ENCODE measurements at places on chromosomes 7 and 10.
A peak's percentile ranks its signal among the peaks of the same experiment; 100 is the strongest.

DNA sequence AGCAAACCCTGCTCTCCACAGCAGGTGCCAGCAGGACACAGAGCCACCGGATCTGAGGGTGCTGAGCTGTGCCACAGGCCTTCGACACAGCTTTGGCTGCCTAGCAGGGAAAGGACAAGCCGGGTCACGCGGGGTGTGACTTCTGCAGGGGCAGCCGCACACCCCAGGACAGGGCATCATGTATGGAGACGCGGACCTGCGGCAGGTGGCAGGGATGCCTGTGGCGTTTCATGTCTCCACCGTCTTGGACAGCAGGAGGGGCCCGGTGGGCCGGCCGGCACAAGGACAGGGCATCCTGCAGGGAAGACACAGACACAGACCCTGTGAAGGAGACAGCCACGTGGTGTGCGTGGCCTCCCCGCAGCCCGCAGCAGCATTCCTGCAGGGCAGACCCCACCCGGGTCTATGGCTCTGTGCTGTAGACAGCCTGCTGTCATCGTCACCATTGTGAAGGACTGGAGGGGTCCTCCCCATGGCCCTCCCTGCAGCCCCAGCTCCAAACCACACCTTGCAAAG, 109.2 kb downstream of the PDGFA start:
- no peak for DNase-seq

DNA sequence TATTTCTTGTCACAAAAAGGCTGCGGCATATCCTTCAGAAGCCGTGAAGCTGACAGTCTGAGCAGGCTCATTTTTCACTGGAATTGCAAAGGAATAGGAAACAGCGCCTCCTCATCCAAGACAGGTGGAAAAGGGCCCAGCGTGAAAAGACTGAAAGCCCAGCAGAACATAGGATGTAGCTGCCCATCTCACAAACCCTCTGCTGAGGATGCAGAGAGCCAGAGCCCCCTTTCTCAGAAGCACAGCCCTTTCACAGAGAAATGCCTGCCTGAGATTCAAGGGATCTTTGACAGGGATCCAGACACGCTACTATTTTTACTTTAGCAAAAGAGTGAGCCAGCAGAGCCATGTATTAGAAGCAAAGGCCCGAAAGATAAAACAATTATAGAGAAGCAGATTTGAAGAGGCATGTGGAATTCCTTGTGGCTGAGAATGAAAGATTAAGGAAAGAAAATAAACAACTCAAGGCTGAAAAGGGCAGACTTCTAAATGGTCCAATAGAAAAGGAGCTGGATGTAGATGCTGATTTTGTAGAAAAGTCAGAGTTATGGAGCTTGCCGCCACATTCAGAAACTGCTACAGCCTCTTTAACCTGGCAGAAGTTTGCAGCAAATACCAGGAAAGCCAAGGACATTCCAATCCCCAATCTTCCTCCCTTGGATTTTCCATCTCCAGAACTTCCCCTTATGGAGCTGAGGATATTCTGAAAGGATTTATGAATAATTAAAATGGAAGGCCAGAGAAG, 36.9 kb downstream of the GDI2 start:
- DNase-seq, result no peak

DNA sequence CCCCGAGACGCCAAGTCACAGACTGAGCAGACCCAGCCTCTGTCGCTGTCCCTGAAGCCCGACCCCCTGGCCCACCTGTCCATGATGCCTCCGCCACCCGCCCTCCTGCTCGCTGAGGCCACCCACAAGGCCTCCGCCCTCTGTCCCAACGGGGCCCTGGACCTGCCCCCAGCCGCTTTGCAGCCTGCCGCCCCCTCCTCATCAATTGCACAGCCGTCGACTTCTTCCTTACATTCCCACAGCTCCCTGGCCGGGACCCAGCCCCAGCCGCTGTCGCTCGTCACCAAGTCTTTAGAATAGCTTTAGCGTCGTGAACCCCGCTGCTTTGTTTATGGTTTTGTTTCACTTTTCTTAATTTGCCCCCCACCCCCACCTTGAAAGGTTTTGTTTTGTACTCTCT, 215.6 kb downstream of the TCF7L2 start:
- DNase-seq, result no peak

GRCh38 chr10:79359816-79360498, 12.7 kb downstream of the PPIF start:
- DNase-seq, result no peak

GRCh38 chr10:33041783-33042437, 83.9 kb upstream of the ITGB1 start:
- no peak for DNase-seq

DNA sequence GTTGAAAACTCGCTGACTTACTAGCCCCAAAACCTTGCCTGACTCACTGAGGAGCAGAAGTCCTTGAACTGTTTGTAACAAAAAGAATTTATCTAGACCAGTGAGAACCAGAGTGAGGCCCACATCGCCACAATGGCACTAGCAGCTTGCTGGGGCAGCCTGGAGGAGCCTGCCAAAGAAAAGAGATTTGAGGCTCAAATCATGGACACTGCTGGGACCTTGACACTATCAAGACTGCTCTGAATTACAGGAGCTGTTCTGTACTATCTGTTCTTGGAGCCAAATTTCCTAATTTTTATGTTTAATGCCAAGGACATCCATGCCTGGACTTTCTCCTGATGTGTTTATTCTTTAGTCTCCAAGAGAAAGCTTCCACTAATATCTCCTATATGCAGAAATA, 82.0 kb upstream of the JCAD start:
- no peak for DNase-seq

GRCh38 chr10:49109669-49110340, 5.5 kb downstream of the VSTM4 start:
- no peak for DNase-seq

DNA sequence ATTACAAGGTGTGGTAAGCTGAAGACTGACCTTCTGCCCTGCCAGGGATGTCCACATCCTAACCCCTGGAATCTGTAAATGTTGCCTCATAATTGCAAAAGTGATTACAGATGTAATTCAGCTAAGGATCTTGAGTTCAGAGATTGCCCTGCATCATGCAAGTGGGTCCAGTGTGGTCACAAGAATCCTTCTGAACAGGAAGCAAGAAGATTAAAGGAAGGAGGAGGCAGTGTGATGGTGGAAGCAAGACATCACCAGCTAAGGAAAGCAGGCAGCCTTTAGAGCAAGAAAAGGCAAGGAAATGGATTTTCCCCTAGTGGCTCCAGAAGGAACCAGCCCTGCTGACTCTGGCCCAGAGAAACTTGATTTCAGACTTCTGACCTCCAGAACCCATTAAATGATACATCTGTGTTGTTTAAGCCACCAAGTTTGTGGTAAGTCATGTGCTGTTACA, 78.1 kb downstream of the USP6NL start:
- DNase-seq, result peak; percentile 65

- DNase-seq, result no peak
Measured at GRCh38 chr7:121755286-121755685, 117.7 kb upstream of the PTPRZ1 start.

GRCh38 chr7:98210513-98211220, 572 bp upstream of the BHLHA15 start:
- no peak for DNase-seq

- DNase-seq, result no peak
Measured at GRCh38 chr7:87589631-87590030, 11.1 kb downstream of the ABCB1 start.

DNA sequence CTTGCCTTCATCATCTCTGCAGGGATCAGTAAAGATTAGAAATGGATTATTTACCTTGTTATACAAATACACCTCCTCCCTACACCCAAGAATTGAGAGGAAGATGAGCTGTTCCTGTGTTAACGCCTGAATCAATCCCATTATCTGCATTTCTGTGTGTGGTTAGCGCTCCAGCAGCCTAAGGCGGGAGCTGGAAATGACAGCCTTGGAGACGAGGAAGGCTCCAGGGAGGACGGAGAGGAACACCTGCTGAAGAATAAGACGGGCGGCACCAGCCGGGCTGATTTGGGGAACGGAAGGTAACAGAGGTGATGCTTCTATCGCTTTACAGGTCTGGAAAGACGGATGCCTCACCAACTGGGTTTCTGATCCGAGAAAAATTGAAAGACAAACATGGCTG, 34.2 kb upstream of the DDC start:
- DNase-seq, result no peak

DNA sequence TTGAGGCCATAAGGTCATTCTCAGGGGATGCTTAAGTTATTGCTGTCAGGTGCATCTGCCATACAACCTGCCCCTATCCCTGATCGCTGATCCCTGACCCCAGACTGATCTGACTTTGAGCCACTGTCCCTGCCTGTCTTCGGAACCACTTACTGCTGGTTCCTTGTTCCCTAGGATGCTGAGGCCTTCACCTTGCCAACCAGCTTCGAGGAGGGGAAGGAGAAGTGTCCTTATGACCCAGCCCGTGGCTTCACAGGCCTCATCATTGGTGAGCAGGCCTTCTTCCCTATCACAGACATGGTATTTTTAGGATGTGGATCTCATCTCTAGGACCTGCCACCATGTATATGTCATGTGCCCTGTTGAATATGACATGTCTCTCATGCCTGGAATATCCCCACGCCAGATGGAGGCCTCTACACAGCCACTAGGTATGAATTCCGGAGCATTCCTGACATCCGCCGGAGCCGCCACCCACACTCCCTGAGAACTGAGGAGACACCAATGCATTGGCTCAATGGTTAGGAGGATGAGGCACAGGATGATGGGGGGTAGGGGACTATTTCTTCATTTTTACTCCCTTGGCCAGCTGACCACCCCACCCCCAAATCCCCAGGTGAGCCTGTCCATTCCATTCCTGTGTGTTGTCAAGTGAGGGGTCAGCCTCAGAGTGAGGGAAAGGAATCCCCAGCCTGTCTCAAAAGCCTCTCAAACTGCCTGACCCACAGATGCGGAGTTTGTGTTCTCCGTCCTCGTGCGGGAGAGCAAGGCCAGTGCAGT, 9.0 kb downstream of the MRPL43 start:
- no peak for DNase-seq

- DNase-seq, result no peak
Measured at GRCh38 chr7:37118004-37118403, 330.7 kb downstream of the ELMO1 start.

DNA sequence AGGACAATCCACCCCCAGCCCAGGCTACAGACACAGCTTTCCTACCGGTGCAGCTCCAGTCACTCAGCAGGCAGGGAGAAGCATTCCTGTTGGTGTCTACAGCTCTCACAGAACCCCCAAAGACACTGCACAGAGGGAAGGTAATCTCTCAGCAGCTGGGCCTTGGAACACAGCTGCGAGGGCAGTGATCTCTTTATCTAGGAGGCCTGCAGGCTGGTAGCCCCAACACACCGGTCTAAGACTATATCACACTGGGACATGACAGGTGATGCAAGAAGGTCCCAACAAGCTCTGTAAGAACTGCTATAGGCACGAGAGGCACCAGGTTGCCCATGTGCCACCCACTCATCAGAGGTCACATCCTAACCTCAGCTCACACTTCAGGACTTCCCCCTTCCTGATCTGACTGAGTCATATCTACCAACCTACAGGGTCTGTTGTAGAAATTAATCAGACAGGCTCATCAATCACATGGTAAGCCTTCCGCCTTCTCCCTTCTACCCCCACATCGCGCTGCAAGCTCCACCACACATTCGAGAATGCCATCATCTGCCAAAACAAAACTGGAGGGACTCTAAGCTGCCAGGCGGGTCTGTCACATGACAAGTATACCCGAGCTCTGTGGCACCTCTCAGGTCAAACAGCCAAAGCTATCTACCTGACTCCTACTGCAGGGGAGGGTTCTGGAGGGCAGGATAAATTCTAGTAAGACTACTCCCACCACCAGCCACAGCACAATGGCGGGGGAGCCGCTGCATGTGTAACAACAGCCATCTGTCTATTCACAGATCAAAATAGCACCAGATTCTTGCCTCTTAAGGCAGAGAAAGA, 26.1 kb downstream of the FAM53B start:
- DNase-seq, result peak; percentile 78

DNA sequence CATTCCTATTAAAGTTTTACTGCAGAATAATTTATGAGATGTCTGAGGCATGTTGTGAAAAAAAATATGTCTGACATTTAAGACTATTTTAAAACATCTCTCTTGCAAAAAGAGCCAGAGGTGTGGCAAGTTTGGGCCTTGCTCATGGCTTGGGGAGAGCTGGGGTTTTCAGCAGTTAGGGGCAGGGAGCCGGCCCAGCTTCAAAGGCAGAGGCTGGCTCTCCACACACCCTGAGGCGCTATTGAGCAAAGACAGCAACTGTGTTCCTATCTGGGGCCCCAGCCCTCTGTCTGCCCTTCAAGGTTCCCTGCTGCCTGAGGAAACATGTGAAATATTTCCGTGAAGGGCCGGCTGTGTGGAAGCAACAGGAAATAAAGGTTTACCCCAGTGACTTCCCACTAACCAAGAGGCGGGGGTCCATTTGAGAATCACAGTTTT, 94.0 kb downstream of the SORBS1 start:
- no peak for DNase-seq

DNA sequence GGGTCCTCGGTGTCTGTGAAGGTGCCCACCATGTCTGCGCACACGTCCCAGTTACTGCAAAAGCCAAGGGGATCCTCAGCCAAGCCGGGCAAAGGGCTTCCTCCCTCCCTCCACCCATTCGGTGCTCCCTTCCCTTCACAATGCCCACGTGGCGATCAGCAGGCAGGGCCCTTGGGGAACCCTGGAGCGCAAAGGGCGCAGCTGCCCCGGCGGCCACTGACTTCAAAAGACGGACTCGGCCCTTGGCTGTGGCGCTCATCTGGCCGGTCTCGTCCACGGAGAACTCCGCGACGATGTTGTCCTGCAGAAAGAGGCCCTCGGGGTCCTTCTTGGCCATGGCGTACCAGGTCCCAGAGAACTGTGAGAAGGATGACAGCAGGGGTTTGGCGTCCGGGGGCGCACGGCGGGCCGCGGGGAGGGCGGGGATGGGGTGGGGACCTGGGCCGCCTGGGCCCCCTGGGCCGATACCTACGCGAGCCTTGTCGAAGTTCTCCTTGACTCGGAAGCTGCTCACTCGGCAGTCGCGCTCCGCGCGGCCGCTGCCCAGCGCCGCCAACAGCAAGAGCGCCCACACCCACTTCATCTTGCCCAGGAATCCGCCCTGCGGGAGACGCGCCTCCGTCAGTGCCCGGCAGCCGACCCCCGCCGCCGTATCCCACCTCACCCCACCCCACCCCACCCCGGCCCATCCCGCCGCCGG, 439 bp downstream of the RBP4 start:
- no peak for DNase-seq

GRCh38 chr10:130656582-130657133, 520.5 kb downstream of the GLRX3 start:
- DNase-seq, result no peak

- no peak for DNase-seq
Measured at GRCh38 chr7:112970771-112971170, 115.9 kb downstream of the GPR85 start.

Measured in inflammatory macrophage treated with lipopolysaccharide for 1 hour (primary cell).